ENCODE measurements at places on chromosomes 7 and 10.
A peak's percentile ranks its signal among the peaks of the same experiment; 100 is the strongest.

DNA sequence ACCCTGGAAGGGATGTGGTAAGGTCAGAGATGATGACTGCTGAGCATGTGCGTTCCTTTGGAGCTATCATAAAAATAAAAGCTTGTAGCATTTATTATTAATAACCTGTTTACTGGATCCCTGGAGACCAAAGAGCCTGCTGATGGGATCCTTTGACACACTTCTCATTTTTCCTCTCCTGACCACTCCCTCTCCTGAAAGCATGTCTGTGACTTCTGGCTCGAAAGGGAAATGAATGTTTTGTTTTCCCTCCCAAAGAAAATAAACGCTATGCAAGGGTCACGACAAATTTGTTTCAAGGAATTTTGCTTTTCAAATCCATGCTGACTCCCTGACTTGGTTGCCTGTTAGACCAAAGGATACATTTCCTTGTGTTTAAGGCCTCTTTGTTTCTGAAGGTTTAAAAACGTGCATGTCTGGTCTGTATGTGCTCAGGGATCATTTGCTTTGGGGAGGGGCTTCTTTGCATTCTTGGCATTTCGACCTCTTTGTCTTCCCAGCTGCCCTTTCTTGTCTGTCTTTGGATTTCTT, 185.1 kb upstream of the AGK start:
- DNase-seq = peak; percentile 24

- DNase-seq = no peak
Measured at GRCh38 chr7:41711283-41712064, 8.6 kb upstream of the INHBA start.

DNA sequence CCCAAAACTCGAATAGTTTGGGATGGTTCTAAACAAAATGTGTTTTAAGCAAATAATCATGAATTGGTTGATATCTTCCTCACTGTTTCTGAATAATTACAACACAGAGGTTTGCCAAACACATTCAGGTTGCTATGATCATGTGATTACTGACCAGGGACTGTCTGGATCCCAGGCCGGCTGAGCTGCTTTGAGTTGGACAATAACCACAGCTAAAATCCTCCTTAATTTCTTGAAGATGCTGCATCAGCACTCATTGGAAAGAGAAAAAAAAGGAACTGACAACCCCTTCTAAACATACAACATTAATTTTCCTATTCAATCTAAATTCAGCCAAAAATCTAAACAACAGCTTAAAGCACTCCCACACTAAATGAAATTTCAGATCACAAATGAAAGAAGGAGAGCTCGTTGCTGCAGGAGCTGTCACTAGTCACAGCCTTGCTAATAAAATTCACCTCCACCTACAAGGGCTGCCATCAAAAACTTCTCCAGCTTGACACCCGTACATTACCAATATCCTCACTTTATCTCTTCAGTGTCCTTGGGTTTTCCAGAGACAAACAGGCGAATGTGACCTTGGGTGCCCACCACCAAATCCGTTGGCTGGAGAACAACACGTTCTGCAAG, 560.2 kb downstream of the KCNMA1 start:
- DNase-seq = no peak

DNA sequence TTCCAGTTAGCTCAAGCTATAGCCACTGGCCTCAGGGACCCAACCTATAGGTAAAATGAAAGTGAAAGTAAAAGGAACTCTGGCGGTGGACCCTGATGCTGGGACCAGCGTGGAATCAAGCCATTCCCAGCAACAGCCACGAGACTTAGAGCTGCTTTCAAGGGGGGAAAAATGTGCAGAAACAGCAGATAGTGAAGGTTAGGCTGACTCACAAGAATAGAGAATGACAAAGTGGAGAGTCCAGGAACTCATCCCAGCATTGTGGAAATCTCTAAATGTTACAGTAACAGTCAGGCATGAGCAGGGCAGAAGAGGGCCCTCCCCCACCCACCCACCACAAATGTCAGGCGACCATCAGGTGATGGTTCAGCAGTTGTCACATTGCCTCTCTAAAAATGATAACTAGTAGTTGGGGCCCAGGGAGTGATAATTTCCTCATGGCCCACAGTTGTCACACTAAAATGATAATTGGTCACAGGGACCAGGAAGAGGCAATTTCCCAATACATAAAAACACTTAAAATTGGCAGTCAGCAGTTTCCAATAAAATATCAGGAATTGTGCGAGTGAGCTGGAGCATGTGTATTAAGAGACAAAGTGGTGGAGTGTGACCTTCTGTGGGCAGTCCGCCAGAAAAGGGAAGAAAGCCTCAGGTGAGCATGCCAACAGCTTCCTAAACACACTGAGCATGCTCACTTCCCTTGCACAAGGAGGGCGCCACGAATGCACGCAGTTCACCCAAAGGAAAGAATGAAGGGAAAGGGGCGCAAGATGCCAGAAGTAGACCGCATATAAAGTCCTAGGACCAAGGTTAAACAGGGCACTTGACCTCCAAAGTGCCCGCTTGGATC, 129.8 kb upstream of the PPP1R3A start:
- DNase-seq = peak; percentile 46

DNA sequence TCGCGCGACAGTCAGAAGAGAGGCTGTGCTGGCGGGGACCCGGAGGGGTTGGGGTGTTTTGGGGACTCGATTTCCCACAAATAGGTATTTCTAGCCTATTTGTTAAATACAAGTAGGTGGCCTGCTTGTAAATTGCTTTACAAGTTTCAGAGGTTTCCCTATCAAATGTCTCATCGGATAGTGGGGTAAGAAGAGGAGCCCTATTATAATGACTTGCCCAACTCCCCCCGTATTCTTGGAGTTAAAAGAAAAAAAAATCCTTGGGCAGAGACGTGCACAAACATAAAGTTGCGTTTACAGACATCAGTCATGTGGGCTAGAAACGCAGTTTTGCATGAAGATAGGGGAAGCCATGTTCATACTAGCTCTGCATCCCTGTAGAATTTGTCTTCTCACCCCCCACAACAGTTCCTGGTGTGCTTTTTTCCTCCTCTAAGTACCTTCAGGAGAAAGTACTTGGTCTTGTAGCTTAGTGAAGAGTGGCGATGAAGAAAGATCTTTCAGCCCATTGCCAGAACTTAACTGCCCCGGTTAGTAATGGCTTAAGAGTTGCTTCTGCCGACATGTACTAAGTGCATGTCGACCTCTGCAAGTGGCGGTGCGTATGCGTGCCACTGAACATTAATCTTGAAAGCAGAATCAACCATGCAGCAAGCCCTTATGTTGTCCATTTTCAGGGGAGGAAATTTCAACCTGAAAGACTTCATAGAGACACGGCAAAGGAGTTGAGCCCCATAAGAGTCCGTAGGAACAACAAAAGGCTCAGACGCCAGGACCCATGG, 832 bp upstream of the TIAL1 start:
- no peak for DNase-seq

DNA sequence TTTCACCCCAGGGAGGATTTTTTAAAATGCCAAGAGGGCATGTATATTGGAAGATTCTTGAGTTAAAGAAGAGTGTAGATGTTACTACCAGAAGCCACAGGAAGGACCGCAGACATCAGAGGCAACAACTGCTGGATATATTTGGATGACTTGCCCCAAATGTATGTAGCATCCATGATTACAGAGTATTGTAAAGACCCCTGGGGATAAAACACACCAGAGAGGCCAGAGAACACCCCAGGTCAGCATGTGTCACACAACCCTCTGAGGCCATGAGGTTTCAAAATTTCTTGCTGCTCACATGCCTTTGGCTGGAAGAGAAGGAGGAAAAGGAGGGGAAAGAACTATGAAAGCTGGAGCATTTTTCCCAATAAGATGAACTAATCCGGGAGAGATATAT, 108.0 kb upstream of the LSM8 start:
- DNase-seq = no peak

- peak; percentile 78 for DNase-seq
Measured at GRCh38 chr10:114996542-114996941, 58.5 kb downstream of the TRUB1 start.

- peak; percentile 100 for DNase-seq
Measured at GRCh38 chr10:95229724-95230627, 35.9 kb downstream of the ACSM6 start.

GRCh38 chr7:25069900-25070443, 55.1 kb downstream of the CYCS start:
- peak; percentile 79 for DNase-seq

GRCh38 chr10:60042914-60043313, 136.6 kb upstream of the CCDC6 start:
- DNase-seq = no peak

- DNase-seq = peak; percentile 13
Measured at GRCh38 chr7:66557214-66558200, 71.2 kb upstream of the KCTD7 start.

DNA sequence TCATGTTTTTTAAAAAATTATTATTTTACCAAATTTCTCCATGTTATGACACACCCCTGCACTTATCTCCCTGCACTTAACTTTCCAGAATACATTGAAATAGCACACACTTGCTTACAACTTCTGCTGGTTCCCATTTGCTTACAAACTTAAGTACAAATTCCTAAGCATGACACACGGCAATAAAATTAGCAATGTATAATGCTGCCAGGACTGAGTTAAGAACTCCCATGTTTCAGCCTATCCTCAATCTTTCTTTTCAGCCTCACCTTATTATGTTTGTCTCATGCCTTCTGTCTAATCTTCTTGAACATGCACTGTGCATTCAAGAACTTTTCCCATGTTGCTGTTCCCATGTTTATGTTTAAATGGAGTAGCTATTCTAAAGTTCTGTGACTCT, 40.8 kb downstream of the PRPS1L1 start:
- DNase-seq = peak; percentile 90

GRCh38 chr10:104678658-104679057, 37.6 kb downstream of the SORCS3 start:
- DNase-seq = no peak

DNA sequence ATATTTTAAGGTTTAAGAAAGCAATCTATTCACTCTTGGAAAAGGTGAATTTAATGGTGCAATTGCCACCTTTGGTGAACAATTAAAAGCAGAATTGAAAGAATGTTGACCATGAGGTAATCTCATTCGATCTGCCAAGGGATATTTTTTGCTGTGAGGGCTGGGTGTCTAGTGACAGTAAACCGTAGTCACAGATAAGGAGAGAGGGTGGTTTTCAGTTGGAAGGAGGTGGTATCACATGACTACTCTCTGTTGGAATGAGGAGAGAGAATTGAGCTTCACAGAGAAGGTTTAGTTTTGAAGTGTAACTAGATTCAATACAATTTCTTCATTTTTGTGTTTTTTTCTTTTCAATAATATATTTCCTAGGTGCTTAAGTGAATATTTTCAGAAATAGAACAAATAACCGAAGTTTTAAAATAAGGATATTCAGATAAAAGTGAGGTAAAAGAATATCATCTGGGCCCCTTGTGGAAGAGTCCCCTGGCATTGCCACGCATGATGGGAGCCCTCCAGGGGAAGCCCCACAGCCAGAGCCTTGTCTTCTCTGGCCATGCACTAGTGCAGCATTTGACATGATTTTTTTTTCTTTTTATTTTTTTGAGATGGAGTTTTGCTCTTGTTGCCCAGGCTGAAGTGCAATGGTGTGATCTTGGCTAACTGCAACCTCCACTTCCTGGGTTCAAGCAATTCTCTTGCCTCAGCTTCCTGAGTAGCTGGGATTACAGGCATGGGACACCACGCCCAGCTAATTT, 73.4 kb downstream of the GPR141 start:
- no peak for DNase-seq

GRCh38 chr10:83343676-83344075, 795.6 kb upstream of the GHITM start:
- DNase-seq = no peak

GRCh38 chr10:119135513-119135881, 30.0 kb downstream of the SFXN4 start:
- peak; percentile 86 for DNase-seq
